Activated CD4-positive, alpha-beta T cell treated with anti-CD3 and anti-CD28 coated beads, Interleukin-2, amount 50 U/mL, for 4 hours (primary cell): ENCODE measurements at places on chromosomes 12 and 14.
A peak's percentile ranks its signal among the peaks of the same experiment; 100 is the strongest.

- no peak for DNase-seq
Measured at GRCh38 chr14:83697099-83697498, 1832.8 kb upstream of the FLRT2 start.

DNA sequence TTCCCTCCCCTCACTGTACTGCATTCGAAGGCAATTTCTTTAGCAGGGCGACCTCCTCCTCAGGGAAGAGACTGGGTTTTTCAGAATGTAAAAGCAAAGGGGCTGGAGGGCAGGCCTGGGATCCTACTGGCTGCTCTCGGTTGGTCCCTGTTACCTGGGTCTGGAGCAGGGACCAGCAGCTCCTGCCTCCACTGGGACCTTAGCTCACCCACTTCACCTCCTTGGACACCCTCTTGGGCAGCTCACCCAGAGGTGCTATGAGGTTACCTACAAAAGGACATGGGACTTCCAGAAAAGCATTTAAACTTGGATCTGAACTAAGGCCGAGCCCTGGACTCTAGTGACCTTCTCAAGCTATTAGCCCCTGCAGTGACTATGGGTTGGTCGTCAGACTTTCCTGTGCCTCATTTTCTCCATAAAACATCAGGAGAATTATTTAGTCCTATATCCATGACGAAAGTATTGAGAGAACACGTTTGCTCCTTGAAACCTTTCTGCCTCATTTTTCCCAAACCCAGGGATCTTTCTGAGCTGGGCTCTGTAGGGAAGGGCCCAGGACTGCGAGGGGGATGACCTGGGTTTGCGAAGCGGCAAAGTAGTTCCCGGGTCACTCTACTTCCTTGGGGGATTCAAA is 65.0 kb downstream of the FBXL14 start:
- DNase-seq, result no peak

DNA sequence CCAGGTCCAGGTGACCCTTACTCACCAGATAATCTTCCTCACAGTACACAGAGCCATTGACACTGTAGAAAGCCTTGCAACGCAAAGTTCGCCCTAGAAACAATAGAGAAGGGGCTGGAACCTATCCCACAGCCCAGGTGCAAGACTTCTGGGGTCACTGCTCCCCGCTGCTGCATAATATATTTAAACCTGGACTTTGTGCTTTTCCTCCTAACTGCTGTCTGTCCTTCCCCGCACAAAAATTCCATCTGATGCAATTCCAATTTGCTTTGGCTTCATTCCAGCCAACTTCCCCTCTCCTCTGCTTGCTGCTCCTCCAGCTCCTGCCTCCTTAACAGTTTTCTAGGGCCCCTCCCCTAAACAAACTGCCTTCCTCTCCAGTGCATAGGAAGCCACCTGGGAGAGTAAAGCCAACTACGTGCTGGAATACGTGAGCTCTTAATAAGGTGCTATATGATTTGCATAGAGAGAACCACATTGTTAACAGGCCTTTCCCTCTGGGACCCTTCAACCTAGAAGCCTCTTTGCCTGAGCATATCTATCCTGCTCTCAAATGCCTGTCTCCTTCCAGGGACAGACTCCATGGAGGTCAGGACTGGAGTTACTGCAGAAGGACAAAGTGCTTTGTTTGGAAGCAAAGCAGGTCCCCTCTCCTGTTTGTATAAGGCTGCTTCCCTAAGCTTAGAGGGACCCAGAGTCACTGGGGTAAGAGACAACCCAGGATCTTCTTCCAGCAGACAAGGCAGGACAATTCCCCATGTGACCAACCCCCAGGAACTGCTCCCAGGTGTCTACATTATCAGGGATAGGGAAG is 5.5 kb downstream of the AJUBA start:
- no peak for DNase-seq

GRCh38 chr12:94149119-94149780 is 873 bp downstream of the PLXNC1 start:
- peak; percentile 30 for DNase-seq

DNA sequence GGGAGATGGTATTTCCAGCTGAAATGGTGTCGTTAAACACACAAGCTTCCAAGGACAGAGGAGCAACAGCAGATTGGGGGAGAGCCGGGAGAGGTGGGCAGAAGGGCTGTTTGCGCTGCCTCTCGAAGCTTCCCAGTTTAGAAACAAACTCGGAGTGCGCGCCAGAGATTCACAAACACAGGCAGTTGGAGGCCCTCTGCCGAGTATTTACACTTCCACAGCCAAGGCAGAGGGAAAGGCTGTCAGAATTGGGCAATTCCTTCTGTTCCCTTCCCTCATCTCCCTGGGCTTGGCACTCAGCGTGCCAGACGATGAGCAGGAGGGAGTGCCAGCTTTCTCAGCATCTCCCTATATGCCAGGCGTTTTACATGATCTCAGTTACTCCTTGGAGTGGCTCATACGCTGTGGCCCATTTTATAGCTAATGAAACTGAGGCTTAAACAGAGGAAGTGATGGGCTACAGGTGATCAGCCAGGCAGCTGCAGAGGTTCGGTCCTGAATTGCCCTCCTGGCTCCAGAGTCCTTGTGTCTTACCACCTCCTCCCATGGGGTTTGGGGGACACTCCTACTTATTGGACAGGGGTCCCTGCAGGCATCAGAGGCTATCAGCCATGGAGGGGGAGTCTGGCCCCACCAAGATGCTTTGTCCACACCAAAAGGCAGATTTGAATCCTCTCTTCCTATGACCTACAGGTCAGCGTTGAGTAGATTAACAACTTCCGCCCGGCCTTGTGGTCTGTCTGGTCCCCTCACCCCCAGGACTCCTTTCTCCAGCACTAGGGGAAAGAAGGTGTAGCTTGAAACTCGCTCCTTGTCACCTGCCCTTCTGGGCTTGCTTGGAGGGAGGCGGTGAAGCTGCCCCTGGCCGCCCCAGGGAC is 3.1 kb downstream of the FAM222A start:
- DNase-seq, result no peak

GRCh38 chr12:106081606-106082005 is 57.1 kb downstream of the NUAK1 start:
- no peak for DNase-seq

DNA sequence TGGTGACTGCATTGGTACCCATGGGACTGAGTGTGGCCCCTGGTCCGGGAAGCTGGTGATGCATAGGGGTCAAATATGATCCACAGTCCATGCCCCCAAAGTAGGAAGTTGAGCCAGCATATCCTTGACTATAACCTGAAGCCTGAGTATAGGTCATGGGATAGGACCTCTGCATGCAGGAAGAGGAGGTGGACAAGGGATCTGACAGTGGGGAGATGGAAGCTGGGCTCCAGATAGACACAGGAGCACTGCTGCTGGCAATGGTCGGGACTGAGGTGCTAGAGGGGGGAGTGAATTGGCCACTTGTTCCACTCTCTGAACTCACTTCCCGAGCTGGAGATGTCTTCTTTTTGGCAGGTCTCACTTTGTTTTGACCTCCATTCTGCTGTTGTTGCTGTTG is 8.4 kb downstream of the OTX2 start:
- DNase-seq, result no peak

- DNase-seq, result no peak
Measured at GRCh38 chr12:128693115-128693514, 130.6 kb downstream of the SLC15A4 start.

GRCh38 chr14:69101331-69101826 is 51.5 kb downstream of the DCAF5 start:
- DNase-seq, result no peak

GRCh38 chr12:94208622-94208966 is 60.2 kb downstream of the PLXNC1 start:
- DNase-seq, result peak; percentile 15

DNA sequence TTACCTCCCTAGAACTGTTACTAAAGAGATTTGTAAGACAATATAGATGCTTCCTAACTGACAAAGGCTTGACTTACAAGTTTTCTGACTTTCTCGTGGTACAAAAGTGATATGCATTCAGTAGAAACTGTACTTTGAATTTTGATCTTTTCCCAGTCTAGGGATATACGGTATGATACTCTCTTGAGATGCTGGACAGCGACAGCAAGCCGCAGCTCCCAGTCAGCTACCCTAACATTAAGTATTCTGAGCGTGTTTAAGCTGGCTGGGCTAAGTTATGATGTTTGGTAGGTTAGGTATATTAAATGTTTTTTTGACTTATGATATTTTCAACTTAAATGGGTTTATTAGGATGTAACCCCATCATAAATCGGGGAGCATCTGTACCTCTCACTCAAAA is 55.2 kb upstream of the CDKL1 start:
- no peak for DNase-seq

GRCh38 chr14:94584591-94585280 is 3.5 kb downstream of the SERPINA5 start:
- no peak for DNase-seq

GRCh38 chr12:117564881-117565280 is 203.5 kb upstream of the NOS1 start:
- DNase-seq, result no peak

DNA sequence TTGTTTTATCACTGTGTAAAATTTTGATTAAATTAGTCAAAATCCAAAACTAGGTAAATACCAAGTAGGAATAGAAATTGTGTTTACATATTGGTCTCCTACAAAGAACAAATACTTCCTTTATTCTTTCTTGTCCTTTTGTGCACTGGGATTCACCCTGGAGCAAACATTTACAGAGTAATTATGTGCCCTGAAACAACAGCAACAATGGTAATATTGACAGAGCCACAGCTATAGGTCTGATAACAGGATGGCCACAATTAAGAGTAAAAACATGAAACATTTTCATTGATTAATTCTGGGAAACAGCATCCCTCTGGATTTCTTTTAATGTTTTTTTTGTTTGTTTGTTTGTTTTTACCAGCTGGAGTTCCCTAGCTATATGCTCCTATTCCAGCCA is 61.2 kb downstream of the SLC38A6 start:
- no peak for DNase-seq

DNA sequence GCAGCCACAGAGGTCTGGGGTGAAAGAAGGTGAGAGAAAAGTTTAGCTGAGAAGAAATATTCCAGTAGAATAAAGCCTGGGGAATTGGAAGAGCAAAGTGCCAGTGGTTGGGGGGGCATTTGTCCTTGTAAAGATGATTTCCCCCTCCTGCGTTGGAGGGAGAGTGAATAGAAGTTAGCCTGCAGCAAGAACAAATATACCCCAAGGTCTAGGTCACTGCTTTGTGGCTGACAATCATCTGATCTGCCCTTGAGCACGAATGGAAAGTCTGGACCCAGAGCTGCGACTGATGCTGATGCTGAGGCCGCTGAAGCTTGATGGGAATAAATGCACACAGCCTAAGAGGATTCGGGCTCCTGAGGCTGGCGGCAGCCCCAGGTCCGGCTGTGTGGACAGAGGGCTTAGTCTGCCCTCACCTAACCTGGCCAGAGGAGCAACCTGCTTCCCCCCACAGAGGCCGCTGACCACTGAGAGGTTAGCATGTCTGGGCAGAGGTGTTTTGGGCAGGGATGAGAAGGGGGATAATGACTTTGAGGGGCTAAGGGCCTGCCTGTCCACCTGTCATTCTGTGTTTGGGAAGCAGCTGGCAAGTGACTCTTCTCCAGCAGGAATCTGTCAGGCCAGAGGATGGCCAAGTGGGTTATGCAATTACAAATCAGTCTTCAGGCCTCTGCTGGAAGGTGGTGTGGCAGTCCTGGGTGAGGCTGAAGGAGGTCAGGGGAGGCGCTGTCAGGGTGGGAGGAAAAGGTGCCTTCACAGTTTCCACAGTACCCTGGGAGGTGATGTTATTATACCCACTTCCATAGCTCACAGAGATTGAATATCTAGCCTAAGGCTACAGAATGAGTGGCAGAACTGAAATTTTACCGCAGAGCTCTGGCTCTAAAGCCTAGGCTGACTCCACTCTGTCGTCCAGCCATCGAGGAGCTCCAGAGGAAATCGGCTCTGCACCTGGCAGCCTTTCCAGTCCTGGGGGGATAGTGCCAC is 11.7 kb downstream of the TUBA1C start:
- no peak for DNase-seq

DNA sequence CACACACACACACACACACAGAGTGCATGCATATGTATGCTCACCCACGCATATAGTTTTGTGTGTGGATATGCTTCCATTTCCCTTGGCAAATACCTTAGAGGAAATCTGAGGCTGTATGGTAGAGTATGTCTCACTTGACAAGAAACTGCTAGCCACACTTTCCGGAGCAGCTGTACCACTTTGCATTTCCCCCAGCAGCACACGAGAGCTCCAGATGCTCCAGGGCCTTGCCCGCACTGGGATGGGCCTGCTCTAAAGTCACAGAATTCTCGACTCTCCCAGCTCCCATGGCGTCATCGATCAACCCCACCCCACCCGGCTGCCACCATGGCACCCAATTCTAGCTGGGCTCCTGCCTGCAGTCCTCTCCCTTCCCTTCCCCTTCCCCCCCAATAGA is 21.9 kb downstream of the CLMN start:
- no peak for DNase-seq

DNA sequence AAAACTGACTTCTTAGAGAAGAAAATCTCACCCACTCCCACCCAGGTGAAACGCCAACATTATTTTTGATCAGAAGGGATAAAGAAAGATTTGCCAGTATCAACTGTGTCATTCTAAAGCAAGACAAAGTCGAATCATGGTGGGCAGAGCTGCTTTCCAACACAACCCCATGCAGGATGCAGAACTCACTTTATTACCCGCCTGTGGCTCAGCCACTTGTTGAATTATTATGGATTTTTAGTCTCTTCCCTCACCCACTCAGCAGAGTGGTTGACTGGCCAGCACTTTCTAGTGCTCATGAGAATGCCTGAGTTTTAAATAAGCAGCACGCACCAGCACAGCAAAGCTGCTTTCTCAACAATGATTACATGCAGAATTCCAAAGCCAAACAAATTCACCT is 32.1 kb downstream of the CRACR2A start:
- no peak for DNase-seq

GRCh38 chr12:54502485-54502884 is 4.9 kb downstream of the NCKAP1L start:
- no peak for DNase-seq

- no peak for DNase-seq
Measured at GRCh38 chr12:91455321-91455720, 272.7 kb upstream of the DCN start.

DNA sequence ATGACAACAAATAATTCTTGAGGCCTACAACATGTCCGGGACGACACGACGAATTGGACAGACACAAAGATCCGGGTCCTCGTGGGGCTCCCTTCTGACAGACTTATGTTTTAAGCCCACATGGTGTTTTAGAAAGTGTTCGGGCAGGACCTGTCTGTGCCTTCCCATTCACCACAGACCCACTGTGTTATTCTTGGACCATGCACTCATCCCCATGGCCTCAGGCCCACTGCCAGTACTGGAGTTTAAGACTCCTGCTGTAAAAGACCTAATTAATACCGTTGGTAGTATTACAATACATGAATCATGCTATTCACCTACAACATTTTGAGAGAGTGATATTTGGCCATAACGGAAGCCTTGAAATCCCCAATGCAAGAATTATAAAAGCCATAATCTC is 20.0 kb downstream of the SLC15A4 start:
- no peak for DNase-seq

- no peak for DNase-seq
Measured at GRCh38 chr12:18479256-18479655, 217.9 kb downstream of the PIK3C2G start.

- DNase-seq, result no peak
Measured at GRCh38 chr14:24885410-24885913, 164.5 kb downstream of the STXBP6 start.
